Esophagus mucosa (tissue), 1 donor: ENCODE measurements at places on chromosomes 4 and X.

DNA sequence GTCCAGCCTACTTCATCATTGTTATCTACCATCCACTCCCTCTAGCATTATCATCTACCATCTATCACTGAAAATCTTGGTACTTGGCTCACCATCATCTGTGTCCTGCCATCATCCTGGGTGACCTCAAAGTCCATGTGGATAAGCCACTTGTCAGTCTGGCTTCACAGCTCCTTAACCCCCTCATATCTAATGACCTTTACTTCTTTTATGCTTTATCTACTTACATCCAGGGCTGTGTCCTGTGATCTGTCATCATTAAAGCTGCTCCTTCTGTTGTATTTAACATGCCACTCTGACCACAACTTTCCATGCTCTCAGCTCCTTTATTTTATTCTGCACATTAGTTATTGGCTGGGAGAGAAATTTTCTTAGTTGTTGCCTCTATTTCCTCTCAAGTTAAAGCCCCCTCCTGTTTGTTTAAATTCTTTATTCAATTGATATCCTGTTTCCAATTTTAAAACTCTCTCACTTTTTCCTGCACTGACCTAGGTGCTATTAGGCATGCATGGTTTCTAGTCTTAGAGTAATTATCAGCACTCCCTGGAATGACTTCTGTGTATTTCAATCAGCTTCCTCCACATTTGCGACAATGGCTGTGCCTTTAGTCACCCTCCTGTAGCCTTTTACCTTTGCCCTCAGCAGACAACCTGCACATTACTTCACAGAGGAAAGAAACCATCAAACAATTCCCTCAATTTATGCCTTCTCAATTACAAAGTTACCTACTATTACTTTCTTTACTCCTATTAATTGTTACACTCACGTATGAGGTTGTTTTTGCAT, 8.1 kb upstream of the FABP2 start:
- no peak for ATAC-seq

DNA sequence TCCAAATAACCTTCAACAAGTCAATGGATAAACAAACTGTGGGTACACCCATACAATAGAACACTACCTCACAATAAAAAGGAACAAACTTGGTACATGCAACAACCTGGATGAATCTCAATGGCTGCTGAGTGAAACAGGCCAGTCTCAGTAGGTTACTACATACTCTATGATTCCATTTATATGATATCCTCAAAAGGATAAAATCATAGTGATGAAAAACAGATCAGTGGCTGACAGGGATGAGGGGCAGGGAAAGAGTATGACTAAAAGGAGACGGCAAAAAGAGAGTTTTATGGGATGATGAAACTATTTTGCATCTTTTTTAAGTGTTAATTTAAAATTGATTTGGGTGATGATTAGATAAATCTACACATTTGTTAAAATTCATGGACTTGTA, 15.9 kb downstream of the KLHL8 start:
- no peak for ATAC-seq

DNA sequence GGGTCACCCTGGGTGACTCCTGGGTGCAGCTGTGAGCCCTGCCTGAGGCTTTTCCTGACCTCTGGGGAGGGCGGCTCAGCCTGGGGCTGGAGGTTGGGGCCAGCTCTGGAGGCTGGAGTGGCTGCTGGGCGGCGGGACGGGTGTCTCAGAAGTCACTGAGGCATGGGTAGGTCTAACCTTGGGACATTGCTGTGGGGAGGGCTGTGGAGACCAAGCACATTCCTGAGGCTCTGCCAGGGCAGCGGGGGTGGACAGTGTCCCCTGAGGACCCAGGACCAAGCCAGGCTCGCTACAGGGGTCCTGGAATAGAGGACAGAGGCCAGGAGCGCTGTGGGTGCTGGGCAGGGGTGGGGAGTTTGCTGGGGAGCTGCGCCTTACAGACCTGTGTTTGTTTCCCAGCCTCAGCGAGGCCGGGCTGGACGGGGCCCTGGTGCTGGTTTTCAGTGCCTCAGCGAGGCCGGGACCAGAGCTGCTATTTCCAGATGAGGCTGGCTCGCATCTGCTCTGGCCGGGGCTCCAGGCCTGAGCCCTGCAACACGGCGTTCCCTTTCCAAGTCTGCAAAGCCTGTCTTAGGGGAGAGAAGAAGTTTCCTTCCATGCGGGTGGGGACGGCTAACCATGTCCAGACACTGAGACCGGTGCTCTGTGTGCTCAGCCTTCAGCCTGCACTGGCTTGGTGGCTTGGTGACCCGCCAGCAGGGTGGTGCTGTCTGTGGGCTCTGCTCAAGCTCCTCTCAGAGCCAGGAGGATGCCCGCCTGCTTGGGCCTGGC, 3.0 kb upstream of the SLC25A6 start:
- ATAC-seq = no peak

DNA sequence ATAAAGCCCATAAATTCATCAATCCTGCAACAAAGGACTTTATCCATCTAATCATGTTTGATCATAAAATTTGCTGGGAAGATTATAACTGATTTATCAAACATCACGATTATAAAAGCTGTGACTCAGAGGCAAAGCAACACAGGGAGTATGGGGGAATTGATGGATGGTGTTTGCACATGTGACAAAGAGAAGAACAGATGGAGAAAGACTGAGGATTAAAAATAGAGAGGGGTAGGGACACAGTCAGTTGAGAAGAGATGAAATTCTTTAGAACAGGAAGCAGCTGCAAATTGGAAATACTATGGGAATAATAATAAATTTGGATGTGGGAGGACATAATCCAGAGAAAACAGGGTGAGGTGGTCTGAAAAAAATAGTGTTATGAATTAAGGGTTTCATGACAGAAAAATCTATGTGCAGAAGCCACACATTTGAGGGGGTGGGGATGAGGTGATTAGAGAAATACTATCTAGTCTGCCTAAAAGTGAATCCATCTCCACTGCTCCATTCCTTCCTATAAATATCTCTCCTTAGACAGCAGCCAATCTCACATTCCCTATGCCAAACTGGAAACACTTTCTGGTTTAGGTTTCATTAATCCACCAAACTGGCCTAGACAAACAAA, 6.2 kb downstream of the PRR32 start:
- ATAC-seq = no peak

GRCh38 chr4:68445111-68445510, 2.2 kb upstream of the TMPRSS11E start:
- no peak for ATAC-seq

- no peak for ATAC-seq
These were observed 361.8 kb upstream of the GALNT7 start for GRCh38 chr4:172806841-172807240.

- peak; percentile 52 for ATAC-seq
These were observed 39.9 kb downstream of the ATG4A start for GRCh38 chrX:108131471-108131870.

DNA sequence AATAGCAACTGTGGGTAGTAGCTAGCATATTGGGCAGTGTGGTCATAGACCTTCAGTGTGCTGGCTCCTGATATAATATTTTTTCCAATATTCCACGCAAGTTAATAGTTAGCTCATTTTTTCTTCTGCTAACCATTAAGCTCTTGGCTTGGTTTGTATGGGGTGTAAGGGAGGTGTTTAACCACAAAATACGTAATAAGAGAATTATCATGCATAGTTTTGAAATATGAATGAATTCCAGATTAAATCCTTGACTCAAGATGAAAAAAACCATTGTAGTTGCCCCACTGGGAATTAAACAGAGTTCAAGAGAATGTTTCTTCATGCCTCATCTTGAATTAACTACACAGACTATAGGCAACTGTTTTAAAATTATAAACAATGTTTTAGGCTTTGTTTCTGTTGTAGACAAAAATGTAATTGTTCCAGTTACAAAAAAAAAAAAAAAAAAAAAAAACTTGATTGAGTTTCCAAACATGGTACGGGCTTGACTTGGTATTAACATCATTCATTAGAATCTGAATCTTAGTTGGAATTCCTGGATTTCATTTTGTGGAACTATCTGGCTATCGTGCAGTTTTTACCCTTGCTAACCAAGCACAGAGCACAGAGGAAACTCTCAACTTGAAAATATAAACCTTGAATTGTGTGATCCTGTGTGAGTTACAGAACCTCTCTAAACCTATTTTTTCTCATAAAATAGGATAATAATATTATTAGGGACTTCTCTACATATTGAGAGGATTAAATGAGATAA, 28.4 kb downstream of the CXCL1 start:
- ATAC-seq = no peak

- no peak for ATAC-seq
These were observed 949.0 kb downstream of the C4orf33 start for GRCh38 chr4:130044788-130045531.

DNA sequence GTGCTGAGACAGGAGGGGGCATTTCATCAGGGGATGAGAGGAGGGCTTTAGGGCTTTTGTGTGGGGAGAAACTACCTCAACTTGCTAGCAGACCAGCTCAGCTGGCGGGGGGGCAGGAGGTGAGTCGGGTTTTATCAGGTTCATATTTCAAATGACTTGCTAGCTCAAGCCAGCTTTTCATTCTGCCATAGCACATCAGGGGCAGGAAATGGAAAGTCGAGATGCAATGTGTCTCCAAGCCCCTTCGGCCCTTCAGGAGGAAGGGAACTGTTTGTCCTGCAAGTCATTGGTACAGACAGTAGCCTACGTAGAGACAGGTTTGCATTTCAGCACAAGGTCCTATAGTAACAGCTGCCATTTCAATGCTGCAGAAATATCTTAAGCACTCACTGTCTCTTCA, 194.1 kb downstream of the PTTG2 start:
- no peak for ATAC-seq
